HCEC 1CT (cell line): ENCODE measurements at places on chromosomes 6 and 20.
A peak's percentile ranks its signal among the peaks of the same experiment; 100 is the strongest.

DNA sequence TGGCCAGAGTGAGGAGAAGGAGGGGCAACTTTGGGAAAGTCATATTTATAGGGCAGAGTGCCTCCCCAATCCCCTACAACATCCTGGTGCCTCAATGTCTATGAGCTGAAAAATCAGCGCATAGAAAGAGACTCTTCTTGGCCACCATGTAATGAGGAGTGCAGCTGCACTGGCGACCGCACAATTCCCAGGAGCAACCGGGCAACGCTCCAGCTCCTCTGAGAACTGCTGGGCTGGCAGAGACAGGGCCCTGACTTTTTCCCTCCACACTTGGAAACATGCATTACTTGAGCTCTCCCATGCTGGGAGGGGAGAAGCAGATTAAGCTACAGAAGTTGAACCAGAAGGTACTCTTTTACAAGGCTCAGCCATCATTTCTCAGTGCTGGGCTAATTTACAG, 31.4 kb upstream of the MARCKS start:
- no peak for DNase-seq

DNA sequence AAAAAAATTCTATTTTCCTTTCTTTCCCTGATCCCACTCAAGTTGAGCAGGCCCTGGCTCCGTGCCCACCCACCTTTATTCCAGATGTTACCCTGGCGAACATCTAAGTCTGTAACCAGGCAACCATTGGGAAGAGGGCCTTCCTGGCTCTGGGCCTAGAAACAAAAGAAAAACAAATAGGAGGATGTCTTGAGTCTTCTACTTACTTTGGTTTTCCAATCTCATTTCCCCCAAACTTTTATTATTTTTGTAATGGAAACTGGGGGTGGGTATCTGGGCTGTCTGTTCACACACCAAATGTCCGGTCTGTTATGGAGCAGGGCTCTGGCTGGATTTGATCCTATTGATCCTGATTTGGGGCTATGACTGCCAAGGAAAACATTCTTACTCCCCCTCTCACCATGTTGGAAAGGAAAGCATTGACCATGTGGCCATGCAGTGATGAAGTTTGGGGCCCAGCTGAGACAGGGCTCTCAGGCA, 744.1 kb downstream of the DHX35 start:
- DNase-seq = no peak

DNA sequence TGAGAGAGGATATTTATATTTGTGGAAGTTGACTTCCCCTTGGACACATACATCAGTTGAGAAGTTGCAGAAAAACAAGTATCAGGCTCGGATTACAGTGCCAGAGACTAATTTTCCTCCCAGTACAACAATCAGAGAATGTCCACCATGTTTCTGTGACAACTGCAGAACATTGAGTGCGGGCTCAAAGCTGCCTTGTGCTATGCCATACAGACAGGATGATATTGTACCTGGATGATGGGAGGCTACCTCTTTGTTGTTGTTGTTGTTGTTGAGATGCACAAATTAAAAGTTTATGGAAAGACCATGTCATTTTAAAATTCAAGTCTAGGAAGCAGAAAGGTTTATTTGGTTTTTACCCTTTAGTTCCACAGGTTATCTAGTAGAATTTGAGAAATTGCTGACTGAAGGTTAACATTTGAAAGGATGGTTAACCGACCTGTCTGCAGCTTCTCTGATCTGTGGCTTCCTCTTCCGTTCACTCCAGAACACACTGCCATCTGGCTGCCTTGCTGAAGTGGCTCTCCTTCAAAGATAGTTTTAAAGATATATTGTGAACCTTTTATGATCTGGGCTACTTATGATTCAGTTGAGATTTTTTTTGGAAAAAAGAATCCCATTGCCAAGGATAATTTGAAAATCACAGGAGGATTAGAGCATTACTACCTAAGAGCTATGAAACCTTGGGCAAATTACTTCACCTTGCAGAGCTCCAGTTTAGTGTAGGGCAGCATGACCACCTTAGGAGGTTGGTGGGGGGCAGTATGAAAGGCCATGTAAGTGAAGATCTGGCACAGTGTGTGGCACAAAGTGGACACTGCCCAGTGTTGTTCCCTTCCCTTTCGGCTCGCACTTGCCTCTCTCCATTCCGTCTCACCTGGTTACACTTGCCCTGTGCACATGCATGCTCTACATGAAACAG, 15.9 kb downstream of the TMEM200A start:
- DNase-seq = no peak

GRCh38 chr6:101730954-101731353, 337.4 kb downstream of the GRIK2 start:
- DNase-seq = peak; percentile 15

DNA sequence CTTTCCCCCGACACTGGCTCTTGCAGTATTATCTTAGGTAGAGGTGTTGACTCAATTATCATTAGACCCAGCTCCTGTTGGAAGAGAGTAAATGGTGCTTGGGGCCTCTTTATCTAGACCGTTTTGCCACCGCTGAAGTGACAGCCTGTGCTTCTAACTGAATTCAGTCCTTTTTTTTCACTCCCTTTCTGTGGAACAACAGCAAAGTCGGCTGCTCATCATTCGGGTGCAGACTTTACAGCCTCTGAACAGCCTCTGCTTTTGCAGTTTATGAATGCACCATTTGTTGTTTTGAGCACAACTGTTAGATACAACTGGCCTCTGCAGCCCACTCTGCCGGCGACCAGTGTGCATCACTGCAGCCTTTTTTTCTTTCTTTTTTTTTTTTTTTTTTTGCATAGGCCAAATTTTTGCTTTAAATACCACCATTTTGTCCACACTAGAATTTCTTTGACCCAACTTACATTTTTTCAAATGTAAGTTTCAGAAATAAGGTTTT, 35.8 kb downstream of the RREB1 start:
- DNase-seq = no peak

GRCh38 chr6:111764238-111765175, 108.7 kb downstream of the FYN start:
- no peak for DNase-seq

- DNase-seq = no peak
Measured at GRCh38 chr6:41049521-41049920, 3.5 kb upstream of the APOBEC2 start.

DNA sequence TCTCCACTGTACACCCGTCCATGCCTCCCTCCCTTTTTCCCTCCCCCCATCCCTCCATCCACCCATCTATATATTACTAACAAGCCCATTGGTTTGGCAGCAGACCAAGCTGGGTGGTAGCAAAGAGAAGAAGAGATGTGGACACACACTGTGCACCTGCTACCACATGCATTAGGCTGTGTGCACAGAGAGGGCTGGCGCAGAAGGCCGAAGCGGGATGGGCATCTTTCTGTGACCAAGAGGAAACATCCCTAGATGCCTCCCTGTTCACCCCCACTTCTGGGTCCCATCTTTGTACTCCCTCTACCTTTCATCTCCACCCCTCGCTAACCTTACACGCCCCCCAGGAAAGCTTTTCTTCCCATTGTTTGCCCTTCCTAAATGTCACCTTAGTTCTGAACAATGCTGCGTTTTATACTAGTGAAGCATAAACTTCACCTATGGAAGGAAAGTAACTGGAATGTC, 64.9 kb upstream of the AFDN start:
- DNase-seq = no peak

GRCh38 chr6:6091608-6092002, 84.9 kb upstream of the NRN1 start:
- DNase-seq = no peak

GRCh38 chr6:43897571-43898302, 127.7 kb downstream of the VEGFA start:
- DNase-seq = no peak

DNA sequence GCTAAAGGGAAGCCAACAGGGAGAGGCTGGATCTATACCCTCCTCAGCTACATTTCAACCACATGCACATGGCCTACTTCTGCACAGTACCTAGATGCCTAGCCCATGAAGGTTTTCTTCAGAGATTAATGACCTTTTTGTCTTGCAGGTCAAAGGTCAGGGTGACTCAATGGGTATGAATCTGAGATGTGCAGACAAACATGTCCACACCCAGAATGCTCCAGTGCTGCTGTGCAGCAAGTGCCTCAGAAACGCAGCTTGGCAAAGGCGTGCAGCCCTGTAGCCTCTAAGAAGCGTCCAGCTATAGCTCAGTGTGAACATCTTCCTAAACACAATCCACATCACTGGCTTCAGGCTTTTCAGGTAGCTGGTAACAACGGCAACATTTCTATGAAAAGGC, 24.4 kb downstream of the MAP1LC3A start:
- DNase-seq = peak; percentile 14

- DNase-seq = peak; percentile 97
Measured at GRCh38 chr20:47392015-47392720, 35.7 kb upstream of the ZMYND8 start.

- no peak for DNase-seq
Measured at GRCh38 chr20:59703046-59703445, 98.7 kb downstream of the PHACTR3 start.

DNA sequence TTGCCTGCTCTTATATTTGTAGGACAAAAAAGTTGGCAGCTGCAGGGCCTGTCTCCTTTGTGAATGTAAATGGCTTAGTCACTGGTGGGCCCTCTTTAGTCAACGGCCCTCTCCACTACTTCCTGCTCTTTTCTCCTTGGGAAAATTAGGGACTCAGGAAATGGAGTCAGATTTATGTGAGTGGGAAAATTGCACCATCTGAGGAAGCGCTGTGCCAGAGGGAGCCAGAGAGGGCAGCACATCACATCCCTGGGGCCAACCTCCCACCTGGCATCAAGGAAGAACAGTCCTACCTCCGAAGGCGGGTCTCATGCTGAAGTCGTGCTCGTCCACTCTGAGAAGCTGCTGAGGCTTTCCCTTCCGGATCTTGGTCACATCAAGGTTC, 15.6 kb downstream of the GABRR2 start:
- DNase-seq = peak; percentile 26

DNA sequence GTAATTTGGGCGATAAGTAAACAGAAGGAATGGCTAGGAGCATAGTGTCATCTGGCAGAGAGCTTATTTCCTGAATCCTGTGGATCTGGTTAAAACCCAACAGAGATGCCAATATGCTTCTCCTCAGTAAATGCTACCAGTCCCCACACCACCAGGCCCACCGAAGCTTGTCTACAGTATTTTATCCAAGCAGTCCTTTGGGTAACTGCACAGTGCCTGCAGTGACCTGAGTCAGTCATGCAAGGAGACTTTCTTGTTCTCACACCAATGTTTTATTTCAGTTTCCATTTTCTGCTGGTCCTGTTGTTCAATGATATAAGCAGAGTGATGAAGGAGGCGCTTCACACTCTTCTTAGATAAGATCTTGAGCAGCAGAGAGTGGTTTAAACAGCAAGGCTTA, 326.3 kb downstream of the RIMS1 start:
- DNase-seq = no peak

GRCh38 chr6:219641-220198, 72.6 kb upstream of the DUSP22 start:
- peak; percentile 61 for DNase-seq

DNA sequence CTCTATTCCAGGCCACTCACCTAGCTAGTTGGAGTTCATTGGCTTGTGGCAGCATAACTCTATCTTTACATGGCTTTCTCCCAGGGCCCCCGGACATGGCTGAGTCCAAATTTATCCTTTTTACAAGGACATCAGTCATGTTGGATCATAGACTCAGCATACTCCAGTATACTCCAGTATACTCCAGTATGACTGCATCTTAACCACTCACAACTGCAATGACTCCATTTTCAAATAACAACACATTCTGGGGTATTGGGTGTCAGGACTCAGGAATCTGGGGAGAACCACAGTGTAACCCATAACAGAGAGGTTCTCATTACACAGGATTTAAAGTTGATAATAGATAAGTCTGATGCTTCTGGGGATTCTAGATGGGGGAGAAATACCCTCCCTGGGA, 53.8 kb upstream of the TSHZ2 start:
- no peak for DNase-seq

- peak; percentile 73 for DNase-seq
Measured at GRCh38 chr6:23620911-23621401, 505.1 kb upstream of the NRSN1 start.

- no peak for DNase-seq
Measured at GRCh38 chr6:92684386-92684785, 735.0 kb downstream of the EPHA7 start.

DNA sequence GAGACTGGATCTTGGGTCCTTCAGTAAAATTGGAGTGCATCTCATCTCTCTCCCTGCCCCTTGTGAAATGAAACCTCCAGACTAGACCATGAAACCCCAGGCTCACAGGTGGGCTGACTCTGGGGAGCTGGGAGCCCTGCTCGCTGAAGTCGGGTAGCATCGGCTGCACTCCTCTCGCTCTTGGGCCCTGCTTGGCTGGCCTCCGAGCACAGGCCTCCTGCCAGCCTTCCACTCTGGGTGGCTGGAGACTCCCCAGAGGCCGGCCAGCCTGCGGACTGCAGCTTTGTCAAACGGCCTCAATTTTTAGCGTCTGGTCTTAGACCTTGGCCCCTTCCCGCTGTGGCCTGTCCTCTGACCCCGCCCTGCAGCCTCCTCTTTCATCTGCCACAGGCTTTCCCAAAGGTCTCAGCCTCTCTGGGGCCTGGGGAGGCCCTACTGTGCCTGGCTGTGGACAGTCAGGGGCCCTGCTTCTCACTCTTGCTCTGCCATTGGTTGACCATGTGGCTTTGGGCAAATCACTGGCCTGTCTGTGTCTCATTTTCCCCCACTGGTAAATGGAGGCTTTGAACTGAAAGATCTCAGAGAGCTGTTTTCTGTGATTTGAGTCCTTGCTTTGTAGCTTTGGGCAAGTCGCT, 45.1 kb downstream of the SRC start:
- DNase-seq = no peak

- peak; percentile 14 for DNase-seq
Measured at GRCh38 chr6:63448229-63448628, 124.1 kb upstream of the LOC128125822 start.

GRCh38 chr6:14547284-14547998, 429.9 kb downstream of the CD83 start:
- DNase-seq = no peak
